Activated naive CD4-positive, alpha-beta T cell (primary cell): ENCODE measurements at places on chromosomes 2 and 18.

DNA sequence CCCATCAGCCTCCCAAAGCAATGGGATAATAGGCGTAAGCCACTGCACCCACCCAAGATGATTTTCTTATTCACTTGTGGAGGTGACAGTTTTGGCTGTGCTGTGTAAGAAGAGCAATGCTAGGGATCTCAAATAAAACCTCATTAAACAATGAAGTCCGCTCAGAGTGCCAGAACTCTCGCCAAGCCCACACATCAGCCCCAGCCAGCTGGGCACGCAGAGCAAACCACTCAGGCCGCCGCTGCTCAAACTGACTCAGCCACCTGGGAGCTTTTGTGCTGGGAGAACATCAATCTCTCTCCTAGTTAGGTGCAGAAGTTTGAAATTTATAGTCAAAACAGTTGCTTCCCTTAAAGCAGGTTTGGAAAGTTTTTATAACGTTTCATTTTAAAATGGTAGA, 47.6 kb downstream of the RNF152 start:
- no peak for DNase-seq

DNA sequence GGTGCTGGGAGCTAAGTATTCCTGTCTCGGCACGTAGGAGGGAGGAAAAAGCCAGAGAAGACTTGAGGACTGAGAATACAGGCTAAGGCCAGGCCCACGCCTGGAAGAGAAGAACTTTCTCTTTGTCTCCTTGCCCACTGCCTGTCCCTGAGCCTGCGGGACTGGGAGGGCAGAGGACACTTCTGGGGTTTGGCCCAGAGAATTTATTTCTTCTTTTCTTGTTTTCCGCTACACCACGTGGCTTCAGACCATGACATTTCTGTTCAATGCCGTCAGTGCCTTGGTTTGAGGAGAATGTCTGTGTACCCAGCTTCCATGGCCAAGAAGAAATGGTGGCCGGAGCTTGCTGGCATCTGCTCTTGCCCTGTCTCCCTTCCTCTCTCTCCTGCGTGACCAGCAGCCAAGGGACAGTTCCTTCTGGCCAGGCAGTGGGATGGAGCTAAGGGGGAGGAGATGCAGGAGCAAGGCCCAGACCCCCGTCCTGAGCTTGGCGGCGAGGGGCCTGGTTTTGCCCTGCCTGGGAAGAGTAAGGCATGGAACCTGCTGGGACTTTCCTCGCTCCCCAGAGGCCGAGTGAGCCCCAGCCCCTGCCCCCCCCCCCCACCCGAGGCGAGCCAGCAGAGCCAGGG, 140.3 kb downstream of the KLHL29 start:
- no peak for DNase-seq

DNA sequence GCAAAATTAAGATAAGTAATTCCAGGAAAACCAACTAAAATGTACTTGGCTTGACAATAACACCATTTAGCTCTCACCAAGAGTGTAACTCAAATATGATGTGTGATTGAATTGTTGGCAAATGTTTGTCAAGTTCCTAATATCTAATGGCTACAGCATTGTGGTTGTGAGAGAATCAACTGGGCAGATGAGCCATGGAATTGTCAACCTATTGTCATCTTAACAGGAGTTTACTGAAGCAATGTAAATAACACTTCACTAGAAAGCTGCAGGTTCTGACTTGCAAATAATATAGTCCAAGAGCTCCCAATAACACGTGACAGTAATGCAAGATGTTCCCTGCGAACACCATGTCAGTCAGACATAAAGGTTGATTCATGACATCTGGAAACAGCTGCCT, 495.2 kb upstream of the MEIS1 start:
- DNase-seq, result no peak

DNA sequence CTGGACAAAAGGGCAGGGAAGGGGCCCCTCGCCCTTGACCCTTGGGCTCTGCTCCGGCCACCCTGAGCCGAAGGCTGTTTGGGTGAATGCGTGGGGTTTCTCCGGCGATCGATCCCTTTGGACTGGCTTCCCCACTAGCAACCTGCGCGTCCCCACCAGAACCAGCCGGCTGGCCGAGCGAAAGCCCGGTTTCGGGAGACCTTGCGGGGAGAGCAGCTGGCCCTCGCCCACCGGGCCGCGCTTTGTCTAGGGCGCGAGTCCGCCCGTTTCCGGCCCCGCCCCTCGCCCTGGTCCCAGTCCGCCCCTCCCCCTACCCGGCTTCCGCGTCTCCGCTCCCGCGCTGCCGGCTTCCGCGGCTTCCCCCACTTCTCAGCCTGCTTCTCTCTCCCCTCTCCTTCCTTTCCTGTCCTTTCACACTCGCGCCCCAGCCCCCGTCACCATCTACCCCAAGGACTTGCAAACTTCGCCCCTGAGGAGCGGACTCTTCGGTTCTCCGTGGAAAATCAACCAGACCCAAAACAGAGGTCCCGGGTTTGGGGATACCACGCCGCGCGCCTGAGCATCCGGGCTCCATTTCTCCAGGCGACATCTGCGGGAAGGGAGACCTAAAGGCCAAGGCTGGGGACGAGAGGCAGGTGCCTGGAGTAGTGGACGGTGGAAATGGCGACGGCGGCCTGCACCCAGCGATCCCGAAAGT, 48.0 kb upstream of the ATP6V1B1 start:
- no peak for DNase-seq

GRCh38 chr18:58354051-58354450, 274.8 kb downstream of the ALPK2 start:
- no peak for DNase-seq

- no peak for DNase-seq
These were observed 418.3 kb upstream of the SPRED2 start for GRCh38 chr2:65850695-65851094.

DNA sequence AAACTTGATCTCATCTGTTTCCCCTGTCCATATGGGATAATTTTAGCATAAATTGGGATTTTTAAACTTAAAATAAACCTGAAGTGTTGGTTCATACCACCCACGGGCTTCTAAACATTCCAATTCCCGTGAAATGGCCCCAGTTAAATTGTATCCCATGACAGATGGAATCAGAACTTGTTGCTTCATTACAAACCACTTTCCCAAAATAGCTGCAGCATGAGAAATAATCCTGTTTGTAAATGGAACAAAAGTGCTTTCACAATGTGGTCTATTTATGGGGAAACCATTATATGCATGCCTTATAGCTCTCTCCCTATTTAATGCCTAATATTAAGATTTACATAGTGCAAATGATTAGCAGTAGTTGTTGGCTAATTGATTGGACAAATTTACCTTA, 15.9 kb downstream of the SCG2 start:
- no peak for DNase-seq

DNA sequence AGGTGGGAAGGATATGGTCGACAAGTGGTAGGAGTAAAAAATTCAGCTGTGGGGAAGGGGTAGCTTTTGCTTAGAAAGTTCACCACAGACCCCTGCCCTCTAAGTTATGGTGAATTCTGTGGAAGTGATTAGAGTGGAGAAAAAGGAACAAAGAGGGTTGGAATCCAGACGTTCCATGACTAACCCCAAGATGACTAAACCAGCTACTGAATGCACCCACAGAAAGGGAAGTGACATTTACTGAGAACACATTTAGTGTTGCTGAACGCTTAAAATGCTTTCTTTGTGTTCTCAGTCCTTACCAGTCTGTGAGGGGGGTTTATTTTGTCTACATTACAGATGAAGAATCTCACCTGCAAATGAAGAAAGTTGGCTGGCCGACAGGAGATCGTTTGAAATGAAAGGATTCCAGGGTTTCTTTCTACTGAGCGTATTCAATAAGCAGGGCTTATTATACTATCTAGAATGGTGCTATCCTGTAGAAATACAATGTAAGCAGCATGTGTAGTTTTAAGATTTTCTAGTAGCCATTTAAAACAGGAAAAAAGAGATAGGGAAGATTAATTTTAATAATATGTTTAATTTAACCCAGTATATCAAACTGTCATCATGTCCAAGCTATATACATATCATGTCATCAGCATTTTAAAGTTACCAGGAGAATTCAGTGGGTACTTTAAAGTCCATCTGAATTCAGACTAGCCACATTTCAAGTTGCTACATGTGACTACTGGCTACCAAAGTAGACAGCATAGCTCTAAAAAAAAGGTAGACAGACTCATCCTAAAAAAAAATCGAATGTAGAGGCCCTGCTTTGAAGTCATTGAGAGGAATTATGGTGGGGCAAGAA, 60.1 kb downstream of the LIMS1 start:
- no peak for DNase-seq

- DNase-seq, result no peak
These were observed 41.4 kb downstream of the USP14 start for GRCh38 chr18:199768-200167.

- no peak for DNase-seq
These were observed 85.5 kb downstream of the MTA3 start for GRCh38 chr2:42653908-42654445.

DNA sequence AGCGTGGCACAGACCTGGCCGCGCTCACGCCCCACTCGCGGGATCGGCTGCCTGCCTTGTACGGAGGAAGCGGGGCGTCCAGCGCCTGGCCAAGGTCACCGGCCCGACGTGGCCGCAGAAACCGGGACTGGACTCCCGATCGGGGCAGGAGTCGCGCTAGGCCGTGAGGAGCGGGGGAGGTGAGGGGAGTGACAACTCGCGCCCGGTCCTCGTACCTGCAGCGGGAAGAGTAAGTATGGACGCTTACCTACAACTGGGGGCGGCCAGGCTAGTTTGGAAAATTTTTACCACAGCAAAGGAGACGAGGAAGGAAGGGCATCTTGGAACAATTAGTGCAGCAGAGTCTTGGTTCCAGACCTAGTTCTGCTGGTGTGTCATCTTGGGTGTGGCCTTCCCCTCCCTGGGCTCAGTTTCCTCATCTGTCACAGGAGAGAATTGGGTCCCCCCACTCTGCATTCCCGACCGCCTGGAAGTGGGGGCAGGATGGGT, 693 bp downstream of the UBE2F start:
- no peak for DNase-seq

DNA sequence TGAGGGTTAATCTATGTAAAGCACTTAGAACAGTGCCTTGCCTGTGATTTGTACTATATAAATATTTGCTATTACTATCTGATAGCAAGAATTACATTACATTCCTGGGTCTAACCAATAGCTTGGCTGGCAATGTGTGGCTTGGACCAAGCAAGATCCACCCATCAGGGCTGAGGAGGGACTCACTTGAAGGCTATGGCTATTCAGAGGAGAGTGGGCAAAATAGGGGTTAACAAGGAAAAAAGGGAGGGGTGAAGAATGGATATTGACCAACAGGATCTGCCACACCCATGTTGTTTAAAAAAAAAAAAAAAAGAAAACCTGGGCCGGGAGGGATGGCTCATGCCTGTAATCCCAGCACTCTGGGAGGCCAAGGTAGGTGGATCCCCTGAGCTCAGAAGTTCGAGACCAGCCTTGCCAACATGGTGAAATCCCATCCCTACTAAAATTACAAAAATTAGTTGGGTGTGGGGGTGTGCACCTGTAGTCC, 20.0 kb upstream of the TMBIM1 start:
- DNase-seq, result no peak

DNA sequence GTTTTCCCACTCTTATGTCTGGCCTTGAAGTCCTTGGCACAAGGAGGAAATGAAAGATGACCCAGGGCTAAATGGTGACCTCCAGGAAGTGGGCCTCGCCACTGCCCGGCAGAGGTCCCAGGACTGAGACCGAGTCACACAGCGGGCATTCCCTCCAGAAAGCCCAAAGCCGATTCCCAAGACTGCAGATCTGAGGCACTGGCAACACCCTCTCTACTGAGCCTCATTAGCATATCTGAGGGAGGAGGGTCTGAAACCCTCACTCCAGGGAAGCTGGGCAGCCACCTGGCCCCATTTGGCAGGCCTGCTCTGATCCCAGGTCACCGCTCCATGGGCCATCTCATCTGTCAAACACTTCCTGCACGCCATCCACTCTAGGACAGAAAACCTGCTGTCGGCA, 29.1 kb downstream of the FAM178B start:
- no peak for DNase-seq

DNA sequence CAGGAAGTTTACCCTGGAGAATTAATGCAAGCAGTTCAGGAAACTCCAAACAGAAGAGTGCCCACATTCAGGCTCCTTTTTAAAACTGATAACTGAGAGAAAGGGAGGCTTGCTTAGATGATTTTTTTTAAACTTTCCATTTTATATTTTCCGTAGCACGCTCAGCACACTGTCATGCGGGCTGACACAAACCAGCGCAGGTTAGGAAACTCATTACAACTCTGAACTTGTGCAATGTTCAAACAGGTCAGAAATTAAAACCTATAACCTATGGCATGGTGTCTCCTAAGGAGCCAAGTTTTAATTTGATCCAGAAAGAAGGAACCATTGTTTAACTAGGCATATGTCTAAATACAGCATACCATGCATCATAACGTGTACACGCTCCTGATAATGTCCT, 117.7 kb upstream of the SMIM21 start:
- no peak for DNase-seq

DNA sequence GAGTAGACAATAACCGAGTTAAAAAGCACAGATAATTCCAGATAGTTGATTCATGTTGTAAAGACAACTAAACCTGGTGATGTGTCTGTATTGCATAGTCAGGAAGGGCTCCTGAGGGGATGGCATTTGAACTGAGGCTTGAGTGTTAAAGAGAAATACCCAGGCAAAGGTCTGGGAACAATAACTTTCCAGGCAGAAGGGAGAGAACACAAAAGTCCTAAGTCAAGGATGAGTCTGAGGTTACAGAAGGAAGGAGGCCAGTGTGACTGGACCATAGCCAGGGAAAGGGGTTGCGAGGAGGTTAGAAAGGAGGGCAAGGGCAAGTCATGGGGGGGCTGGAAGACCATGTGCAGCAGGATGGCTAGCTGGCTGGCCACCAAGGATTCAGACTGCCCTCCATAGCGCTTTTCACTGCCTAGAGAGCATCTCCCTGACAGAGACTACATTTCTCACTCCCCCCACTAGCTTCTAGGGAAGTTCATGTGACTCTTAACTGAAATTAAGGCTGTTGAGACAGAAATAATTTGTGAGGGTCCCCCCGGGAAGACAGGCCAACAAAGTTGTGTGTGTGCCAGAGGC, 135.5 kb upstream of the CREB1 start:
- no peak for DNase-seq
